ENCODE measurements at places on chromosomes 5 and 9.
A peak's percentile ranks its signal among the peaks of the same experiment; 100 is the strongest.

DNA sequence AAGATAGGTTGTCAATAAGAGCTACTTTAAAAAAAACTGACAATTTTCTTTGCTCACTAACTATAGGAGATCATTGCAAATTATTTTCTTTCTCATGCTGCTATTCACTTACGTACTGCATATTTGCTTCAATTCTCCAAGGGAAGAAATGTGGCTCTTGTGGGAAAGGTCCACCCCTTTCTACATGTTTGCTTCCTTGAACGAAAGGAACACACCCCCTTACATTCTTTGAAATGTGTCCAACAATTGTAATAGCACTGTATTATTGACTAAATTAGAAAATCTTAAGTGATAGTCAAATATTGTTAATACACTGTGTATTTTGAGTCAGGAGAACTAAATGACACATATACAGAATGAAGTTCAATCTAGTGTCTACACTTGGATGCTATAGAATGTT is 5.2 kb downstream of the MEF2C start:
- DNase-seq = no peak

GRCh38 chr5:169695025-169695625 is 58.0 kb downstream of the DOCK2 start:
- DNase-seq = no peak

- DNase-seq = no peak
These were observed 212.0 kb downstream of the DEPDC1B start for GRCh38 chr5:60487885-60488442.

DNA sequence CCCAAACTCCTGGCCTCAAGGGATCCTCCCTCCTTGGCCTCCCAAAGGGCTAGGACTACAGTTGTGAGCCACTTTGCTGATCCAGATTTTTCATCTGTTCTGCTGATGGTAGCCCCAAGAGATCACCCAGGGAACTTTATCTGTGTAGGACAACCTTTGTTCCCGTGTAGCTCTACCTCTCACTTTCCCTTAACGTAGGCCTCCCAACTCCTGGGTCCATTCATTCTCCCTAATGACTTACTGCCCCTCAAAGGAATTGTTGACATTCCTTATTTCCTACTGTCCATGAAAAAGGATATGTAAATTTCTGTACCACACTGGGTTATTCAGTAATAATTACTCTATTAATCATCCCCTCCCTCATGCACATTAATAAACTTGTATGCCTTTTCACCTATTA is 51.0 kb upstream of the PHF24 start:
- no peak for DNase-seq

- DNase-seq = peak; percentile 95
These were observed 18.8 kb downstream of the NANS start for GRCh38 chr9:98075332-98075805.

GRCh38 chr5:99272576-99272975 is 343.8 kb upstream of the CHD1 start:
- DNase-seq = no peak

DNA sequence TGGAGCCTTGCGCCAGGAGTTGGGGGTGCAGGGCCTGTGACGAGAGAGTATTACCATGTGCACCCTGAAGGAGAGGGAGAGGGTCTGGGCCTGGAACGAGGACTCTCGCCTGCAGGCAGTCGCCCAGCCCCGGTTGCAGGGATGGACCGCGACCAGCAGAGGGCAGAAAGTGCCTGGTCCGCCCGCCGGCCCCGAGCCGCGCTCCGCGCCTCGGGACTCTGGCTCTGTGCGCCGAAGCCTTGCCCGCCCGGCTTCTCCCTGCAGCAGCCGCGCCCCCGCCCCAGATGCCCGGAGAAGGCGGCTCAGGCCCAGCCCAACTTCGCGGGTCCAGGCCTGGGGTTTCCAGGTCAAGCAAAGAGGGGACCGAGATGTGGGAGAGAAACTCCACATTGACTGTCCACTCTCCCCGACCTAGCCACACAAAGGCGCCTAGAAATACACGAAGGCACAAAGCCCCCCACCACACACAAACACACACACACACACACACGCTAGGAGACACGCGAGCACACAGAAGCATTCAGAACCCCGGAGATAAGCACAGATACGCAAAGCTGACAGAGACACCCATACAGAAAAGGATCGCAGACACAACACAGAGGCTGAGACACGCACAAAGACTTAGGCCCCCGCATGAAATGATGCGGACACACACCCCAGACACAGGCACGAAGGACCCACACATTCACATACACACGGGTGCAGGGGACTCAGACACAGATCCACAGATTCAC is 2.0 kb upstream of the LMX1B start:
- DNase-seq = peak; percentile 67

GRCh38 chr5:158384535-158385481 is 525.9 kb upstream of the CLINT1 start:
- DNase-seq = peak; percentile 96

- no peak for DNase-seq
These were observed 87.9 kb downstream of the ANKH start for GRCh38 chr5:14783691-14784090.

DNA sequence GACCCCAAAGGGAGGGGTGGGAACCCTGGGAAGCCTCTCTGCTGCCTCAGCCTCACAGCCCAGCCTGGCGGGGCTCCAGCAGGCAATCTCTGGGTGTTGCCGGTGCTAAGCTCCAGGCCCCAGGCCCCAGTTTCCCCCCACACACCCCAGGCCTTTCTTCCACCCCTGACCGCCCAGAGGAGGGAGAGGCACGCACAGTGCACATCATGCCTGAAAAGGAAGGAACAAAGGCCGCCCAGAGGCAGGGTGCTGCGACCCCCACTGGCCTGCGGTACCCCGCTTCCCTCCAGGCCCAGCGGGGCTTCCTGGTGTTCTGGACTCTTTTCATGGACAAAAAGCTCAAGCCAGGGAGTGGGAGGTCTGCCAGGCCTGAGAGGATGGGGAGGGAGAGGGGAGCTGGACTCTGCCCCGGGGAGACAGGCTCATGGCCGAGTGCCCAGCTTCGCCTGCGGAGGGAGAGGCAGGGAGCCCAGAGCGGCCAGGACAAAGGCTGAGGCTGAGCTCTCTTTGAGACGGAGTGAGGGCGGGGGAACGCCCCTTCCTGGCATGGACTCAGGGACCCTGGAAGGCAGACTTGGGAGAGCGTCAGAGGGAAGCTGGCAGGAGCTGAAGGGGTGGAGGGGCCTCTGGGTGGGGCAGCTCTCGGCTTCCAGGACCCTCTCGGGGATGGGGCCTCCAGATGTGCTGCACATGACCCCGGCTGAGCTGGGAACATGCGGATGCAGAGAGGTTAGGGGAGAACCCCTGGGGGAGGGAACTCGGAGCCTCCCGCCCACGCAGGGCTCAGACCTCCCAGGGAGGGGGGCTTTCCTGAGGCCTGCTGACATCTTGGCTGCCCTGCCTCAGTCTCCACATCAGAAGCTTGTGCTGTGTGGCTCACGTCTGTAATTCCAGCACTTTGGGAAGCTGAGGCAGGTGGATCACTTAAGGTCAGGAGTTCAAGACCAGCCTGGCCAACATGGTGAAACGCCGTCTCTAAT is 1.8 kb upstream of the ENTPD2 start:
- peak; percentile 41 for DNase-seq

DNA sequence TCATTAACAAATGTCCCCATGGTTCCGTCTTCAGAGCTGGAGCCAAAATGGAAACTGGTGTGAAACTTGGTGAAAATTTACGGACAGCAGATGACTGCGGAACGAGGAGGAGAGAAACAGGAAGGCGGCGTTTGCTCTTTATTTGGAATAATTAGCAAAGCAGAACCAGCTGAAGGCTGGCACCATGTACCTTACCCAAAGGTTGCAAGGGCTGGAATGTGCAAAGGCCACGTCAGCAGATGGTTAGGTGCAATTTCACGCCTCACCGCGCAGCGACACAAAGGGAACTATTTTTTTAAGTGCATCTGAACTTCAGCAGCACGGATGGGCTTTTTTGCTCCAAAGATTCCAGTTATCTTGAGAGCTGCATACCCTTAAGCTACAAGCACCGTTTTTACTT is 127.4 kb downstream of the COL23A1 start:
- DNase-seq = no peak

DNA sequence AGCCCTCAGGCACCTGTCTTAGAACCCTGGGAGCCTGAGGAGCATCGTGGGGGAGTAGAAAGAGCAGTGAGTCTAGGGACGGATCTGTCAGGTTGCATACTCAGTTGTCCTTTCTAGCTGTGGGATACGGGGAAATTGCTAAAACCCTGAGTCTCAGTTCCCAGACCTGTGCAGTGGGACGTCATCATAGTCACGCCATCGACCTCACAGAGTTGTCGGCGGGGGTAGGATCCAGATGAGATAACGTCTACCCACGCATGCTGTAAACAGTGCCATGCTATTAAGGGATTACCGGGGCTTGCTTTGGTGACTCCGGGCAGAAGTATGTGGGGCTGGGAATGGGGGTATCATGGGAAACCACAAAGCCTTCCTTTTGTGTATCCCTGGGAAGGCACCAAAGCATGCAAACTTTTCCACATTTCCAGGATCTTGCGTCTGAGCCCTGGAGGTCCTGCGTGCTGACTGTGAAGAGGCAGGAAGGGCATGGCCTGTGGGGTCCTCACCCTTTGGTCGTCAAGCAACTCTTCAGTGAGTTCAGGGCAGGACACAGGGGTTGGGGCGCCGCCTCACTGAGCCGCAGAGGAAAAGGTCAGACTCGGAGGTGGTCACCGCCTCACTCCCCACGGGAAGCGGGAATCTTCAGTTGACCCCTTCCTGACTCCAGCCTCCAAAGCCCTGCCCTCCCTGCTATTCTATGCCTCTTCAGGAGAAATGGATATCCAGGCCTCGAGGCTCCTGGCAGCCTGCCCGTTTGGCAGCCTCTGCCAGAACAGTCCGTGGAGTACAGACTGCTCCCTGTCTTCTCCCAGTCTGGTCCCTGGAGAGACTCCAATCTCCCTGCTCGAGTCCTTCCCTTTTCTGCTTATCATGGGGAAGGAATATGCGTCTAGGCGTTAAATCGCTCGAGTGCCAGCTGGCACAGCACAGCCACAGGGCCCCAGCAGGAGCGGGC is 186.8 kb upstream of the KLF9 start:
- peak; percentile 99 for DNase-seq

DNA sequence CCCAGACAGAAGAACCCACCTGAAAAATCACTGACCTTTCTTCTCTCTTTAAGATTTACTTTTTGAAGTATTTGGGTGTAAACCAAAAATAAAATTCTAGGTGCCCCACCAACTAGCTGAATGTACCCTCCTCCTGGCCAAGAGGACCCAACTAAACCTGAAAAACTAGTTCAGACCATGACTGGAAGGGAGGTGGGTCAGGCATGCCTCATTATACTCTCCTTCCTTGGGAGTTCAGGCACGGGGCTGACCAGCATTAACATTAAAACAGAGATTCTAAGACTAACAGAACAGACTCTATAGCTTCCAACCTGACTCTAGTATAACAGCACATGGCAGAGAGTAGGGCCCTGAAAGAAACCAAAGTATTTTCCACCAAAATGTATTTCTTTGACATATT is 61.4 kb downstream of the CERT1 start:
- no peak for DNase-seq

- DNase-seq = no peak
These were observed 120.7 kb upstream of the LPAR1 start for GRCh38 chr9:111158999-111159398.

DNA sequence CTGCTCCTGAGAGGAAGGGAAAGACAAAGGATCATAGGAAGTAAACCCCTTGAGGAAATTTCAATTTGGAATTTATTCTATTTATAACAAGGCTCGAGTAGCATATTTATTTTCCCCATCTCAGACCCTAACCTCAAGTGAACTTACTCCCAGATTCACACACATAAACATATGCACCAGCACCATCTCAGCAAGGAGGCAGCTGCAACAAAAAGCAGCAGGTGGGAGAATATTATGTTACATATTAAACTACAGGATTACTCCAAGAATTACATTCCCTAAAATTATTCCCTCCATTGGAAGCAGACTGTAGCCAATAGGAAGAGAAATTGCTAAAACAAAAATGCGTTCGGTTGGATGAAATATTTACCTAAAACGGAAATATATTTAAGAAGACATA is 108.4 kb upstream of the PRSS3 start:
- DNase-seq = no peak

DNA sequence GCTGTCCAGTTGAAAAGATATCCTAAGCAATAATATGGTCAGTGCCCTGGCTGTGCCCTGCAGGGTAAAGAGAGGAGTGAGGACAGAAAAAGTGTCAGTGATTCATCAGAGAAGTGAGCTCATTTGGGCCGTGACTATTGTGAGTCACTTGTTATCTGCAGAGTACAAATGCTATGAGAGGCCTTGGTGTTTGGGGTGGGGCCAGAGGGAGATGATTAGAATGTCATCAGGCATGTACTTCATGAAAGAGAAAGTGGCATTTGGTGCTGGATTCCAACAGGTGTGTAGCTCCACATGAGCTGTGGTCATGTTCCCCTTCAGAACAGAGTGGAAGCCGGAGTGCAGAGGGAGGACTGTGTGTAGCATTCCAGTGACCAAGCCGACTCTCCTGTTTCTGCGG is 174.1 kb downstream of the KDM4C start:
- DNase-seq = peak; percentile 89

DNA sequence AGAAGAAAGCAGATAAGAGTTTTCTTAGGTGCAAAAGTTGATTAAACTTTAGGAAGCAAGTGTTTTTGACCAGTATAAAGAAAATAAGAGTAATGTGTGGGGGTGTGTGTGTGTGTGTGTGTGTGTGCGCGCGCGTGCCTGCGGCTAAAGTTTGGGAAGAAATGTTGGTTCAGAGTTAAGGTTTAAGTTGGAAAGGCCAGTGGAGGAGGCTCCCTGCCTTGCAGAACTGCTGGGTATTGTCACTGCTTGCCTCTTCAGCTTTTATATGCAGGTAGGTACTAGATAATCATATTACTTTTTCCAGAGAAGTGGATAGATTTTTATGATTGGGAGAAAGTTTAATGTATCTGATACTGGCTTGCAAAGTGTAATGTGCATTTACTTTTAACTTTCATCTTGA is 2.0 kb downstream of the PIK3R1 start:
- DNase-seq = peak; percentile 25

DNA sequence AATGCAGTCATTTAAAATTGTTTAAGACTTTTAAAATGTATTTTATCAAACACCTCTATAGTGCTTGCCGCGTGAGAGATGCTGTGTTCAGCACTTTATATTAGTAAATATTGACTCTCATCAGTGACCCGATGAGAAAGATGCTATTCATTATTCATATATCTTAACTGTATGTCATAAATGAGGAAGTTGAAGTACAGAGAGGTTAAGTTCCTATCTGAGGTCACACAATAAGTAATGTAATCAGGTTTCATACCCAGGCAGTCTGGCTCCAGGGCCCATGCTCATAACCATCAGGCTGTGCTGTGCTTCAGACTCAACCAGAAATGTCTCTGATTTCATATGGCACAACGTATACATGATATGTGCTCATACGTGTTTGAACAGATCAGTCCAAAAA is 119.0 kb downstream of the SV2C start:
- DNase-seq = no peak

DNA sequence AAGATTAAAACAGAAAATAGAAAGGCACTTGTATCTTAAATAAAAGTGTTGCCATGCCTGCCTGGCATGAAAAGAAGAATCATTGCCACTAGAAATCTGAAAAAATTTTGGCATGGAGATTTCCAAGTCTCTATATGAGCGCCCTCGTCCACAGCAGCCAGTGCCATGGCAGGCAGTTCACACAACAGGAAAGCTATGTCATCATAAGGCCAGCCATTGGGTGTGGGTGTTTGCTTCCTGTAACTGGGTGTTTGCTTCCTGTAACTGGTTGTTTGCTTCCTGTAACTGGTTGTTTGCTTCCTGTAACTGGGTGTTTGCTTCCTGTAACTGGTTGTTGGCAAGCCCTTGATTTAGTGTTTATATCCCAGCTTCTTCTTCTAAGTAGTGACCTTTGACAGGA is 446.7 kb downstream of the IRX1 start:
- no peak for DNase-seq

- DNase-seq = no peak
These were observed 40.8 kb upstream of the GABRG2 start for GRCh38 chr5:162026803-162027202.

- DNase-seq = no peak
These were observed 41.1 kb upstream of the NEK6 start for GRCh38 chr9:124216474-124217176.
